Endodermal cell (in vitro differentiated cells): ENCODE measurements at places on chromosomes 4 and X.
A peak's percentile ranks its signal among the peaks of the same experiment; 100 is the strongest.

DNA sequence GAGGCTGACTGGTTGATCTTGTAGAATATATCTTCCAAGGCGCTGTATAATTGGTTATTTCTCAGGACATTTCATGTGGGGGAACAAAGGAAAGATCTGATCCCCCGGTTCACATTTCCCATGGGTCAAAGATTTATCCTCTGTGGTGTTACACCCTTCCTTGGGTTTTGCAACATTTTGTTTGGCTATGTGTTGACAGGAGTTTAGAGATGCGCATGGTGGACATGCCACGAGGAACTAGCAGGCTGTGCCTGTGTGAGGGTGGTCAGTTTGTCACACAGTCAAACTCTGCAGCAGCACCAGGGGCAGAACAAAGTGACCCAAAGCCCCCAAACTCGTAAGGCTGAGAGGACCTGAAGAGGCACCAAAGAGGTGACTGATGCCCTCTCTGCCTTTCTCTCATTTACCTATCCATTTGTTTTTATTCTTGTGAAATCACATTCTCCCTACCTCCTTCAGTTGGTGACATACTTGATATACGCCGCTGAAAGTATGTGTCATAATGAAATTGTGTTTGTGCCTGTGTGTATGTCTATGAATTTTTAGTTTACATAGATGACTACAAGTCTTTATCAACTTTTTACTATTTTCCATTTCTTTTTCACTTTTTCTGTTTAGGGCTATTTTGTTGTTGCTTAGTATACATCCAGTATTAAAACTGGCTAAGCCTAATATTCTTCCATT, 164.7 kb downstream of the SPCS3 start:
- DNase-seq: no peak

DNA sequence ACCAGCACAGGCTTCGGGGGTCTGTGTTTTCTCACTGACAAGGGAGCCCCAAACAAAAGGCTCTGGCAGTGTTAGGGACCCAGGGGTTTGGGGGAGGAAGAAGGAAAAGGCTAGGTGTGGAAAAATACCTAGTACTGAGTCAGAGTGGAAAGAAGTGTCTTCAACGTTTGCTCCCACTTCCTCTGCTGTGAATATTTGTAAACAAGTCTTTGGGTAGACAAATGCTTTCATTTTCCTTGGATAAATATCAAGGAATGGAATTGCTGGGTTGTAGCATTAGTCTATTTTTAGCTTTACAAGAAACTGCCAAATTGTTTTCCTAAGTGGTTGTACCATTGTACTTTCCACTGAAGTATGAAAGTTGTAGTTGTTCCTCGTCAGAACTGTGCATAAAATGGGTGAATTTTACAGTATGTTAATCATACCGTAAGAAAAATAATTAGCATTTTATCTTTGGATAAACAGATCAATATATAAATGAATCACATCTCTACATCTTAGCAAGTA, 17.4 kb downstream of the COL4A5 start:
- no peak for DNase-seq

DNA sequence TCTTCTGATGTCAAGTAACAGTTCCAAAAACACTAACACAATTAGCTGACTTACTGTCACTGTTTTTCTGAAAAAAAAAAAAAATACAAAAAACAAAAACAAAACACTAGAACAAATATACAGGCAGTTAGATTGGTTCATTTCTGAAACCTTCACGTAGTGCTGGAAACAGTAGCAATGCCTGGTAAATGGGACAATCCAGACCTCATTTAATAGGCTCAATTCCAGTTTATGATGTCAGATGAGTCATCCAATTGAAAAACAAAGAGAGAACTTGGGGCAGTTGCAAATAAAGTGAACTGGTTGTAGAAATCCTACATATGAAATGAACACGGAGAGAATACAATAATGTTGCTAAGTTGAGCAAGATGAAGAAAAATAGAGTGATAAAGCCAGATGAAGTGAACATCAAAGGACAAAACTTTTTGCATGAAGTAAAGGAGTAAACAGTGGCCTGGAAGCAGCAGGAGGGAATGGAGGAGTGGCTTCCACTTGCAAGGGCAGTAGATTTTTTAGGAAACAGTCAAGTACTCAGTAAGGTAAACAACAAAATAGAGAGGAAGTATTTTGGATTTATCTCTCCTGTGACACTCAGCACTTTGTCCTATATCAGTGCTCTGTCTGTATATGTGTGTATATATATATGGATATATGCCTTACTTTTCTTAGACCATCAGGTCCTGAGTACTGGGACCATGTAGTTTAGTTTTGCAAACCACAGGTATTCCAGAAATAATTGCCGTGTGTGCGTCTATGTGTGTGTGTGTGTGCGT, 39.3 kb upstream of the MAGEA10 start:
- no peak for DNase-seq

- peak; percentile 55 for DNase-seq
Observed at GRCh38 chrX:50471390-50471789, 765 bp upstream of the DGKK start.

DNA sequence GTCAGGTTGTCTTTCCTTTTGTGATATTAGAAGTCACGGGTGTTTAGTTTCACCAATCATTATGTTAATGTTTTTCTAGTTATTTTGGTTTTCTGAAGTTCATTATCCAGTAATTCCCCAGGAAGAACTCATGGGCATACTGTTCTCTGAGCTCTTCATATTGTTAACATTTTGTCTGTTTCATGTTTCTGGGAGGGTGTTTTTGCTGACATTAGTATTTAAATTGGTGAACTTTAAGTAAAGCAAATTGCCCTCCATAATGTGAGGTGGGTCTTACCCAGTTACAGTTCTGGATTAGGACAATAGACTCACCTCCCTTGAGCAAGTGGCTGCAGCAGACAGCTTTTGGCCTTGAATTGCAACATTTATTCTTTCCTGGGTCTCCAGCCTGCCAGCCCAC, 163.4 kb downstream of the GPAT3 start:
- DNase-seq: no peak

DNA sequence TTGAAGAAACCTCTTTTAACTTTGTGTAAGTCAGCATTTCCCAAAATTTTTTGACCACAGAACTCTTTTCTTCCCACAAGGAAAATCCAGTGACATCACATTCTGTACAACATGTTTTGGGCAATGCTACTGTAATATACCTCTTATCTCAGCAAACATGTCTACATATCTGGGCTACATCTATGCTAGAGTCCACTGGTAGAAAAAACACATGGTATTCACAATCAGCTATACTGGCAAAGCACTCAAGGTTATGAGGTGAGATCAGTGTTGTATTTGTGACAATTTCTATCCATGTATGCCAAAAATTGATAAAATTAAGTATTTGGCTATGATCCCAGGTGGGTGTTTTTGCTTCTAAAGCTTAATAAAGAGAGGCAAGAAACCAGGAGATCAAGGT, 98.0 kb downstream of the ATP11C start:
- DNase-seq: no peak

DNA sequence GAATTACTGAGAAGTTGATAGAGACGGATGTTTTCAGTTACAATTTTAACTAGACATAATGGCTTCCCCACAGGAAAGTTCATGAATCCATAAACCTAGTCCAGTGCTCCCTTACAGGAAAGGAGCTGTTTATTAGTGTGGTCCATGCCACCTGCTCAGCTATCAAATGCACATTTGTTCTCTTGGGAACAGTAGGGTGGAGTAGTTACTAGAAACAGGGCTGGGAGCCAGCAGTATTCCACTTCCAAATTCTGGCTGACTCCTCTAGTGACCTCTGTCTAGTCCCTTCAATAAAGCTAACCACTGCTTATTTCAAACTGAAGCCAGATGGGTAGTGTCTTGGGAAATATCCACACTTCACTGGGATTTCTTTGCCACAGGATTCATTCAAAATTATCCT, 88.4 kb upstream of the TLL1 start:
- DNase-seq: no peak

- no peak for DNase-seq
Observed at GRCh38 chr4:163697121-163697520, 202.6 kb downstream of the TMA16 start.

- no peak for DNase-seq
Observed at GRCh38 chr4:41385481-41385880, 128.8 kb downstream of the UCHL1 start.

DNA sequence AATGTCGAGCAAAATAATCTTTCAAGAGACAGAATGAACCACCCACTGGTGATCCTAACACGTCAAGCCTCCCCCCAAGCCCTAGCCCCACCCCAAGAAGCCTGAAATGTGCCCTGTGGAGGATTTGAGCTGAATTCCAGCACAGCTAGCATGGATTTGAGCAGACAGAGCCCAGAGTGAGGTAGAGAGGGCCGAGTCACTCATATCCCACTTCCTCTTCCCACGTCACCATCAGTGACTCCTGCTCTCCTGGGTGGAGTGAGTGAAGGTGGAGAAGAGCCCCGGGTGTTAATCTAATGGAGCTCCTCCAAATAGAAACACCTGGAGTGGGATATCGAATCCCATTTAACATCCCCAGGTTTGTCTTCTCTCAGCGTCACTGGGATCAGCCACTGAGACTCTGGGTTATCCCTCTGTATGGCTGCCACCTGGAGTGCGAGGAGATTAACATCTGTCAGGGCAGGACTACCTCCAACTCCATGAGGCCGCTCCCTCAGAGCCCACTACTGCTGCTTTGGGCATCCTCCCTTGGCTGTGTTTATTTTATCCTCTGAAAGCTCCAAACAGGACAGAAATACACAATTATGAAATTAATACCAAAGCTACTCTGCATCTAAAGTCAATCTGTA, 136.6 kb downstream of the NWD2 start:
- DNase-seq: peak; percentile 82

- no peak for DNase-seq
Observed at GRCh38 chr4:124526769-124527168, 185.8 kb downstream of the ANKRD50 start.

DNA sequence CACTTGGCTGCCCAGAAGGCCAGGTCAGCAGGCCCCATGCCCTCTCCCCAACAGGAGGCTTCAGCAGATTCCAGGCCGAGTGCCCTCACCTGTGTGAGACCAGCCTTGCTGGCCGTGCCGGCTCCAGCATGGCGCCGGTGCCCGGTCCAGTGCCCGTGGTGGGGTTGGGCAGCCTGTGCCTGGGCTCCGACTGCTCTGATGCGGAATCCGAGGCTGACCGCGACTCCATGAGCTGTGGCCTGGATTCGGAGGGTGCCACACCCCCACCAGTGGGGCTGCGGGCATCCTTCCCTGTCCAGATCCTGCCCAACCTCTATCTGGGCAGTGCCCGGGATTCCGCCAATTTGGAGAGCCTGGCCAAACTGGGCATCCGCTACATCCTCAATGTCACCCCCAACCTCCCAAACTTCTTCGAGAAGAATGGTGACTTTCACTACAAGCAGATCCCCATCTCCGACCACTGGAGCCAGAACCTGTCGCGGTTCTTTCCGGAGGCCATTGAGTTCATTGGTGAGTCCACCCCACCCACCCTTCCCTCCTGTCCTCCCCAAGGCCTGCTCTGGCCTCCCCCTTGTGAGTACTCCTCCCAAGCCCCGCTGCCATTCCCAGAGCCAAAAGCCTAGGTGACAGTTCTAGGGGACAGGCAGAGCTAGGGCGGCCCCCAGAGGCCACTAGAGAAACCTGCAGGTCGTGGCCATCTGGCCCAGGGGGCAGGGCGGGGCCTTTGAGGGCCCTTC, 2.3 kb downstream of the DUSP9 start:
- peak; percentile 86 for DNase-seq

DNA sequence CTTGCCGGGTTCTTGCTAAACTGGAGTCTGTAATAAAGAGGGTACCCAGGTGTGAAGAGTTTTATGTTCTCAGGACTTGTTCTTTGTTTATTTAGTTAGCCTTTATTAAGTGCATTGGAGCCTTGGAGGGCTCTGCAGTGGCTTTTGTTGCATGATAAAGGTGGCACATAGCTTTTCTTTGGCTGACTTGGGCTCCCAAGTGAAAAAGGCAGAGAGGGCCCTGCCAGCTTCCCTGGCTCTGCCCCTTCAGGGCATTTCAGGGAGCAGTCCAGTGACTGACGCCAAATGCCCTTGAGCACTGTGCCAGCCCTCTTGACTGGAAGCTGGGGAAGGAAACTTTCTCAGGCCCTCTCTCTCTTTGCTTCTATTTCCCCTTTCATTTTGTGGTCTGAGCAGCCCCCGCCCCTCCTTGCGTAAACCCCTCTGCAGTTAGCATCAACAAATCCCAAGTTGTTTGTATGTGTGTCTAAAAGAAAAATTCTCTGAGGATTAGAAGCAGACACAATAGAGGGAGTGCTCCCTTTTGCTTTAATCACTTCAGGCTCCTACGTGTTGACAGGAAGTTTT, 152.2 kb downstream of the NHS start:
- no peak for DNase-seq

DNA sequence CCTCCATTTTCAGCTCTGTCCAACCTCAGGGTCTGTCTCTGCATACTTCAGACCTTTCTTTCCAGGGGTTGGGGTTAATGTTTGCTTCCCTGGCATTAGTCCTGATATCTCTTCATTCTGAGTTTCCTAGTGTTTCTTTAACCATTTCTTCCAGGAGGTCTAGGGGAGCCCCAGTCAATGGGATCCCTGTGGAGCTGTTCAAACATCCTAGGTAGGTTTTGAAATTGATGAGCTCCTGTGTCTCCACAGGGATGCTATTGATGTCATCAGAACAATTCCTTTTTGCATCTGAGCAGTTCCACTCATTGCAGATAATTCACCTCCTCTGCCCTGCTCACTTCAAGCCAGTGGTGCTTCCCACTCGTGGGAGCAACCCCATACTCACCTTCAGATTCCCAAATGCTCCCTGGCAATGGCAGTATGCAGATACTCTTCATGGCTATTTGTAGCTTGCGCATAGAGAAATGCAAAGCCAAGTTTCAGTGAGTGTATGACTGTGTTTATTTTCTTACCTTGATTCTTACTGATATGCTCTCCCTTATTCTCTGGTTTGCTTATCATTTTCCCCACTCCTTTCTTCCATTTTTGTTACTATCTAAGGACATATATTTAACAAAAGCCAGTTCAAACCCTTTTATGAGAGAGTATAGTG, 33.7 kb upstream of the LIMCH1 start:
- peak; percentile 51 for DNase-seq

GRCh38 chr4:36251983-36252382, 7.7 kb upstream of the ARAP2 start:
- DNase-seq: no peak

GRCh38 chr4:129326571-129327460, 230.9 kb downstream of the C4orf33 start:
- no peak for DNase-seq

- no peak for DNase-seq
Observed at GRCh38 chr4:180296036-180296599, 1947.1 kb upstream of the TENM3 start.

- DNase-seq: no peak
Observed at GRCh38 chrX:48703228-48703627, 6.7 kb downstream of the SUV39H1 start.

GRCh38 chr4:72767618-72768302, 198.7 kb upstream of the ADAMTS3 start:
- DNase-seq: no peak

GRCh38 chr4:159370286-159370685, 267.4 kb downstream of the RAPGEF2 start:
- no peak for DNase-seq

DNA sequence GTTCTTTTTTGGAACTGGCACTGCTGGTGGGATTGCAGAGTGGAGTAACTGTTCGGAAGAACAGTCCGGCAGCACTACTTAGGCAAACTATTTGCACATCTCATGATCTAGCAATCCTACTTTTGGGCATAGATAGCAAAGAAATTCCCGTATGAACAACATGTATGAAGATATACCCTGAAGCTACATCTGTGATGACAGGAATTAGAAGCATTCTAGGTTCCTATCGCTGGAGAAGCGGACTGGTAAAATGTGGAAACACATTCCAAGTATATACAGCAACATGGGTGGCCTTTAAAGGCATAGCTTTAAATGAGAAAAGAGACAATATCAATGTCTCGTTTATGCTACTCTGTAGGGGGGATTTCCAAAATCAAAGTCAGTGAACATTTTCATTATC, 3.1 kb downstream of the DCAF16 start:
- no peak for DNase-seq
